CD4-positive, alpha-beta T cell (primary cell): ENCODE measurements at places on chromosomes 7 and 10.
A peak's percentile ranks its signal among the peaks of the same experiment; 100 is the strongest.

- DNase-seq, result no peak
Observed at GRCh38 chr10:7478727-7479457, 68.1 kb upstream of the SFMBT2 start.

DNA sequence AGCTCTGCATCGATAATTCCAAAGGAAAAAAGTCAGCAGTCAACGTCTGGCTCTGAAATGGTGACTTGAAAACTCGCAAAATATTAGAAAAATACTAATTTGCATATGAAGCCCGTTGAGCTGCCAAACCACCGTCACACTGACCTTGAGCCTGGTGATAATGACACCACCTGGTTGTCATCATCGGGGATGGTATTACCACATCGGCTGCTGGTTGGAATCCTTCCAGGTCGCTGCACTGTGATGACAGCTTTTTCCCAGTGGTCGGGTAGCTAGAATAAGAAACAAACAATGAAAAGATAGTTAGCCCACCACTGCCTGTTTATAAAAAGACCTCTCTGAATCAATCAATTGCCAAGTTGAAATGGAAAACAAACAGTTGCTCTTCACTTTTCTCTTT lies 41.6 kb downstream of the LAMB1 start:
- no peak for DNase-seq

GRCh38 chr10:75400771-75401568 lies 594 bp downstream of the ZNF503 start:
- peak; percentile 14 for DNase-seq

- no peak for DNase-seq
Observed at GRCh38 chr7:27714831-27715444, 25.0 kb upstream of the TAX1BP1 start.

GRCh38 chr10:49165259-49165658 lies 22.9 kb downstream of the TMEM273 start:
- DNase-seq, result no peak

GRCh38 chr10:130631142-130632096 lies 495.2 kb downstream of the GLRX3 start:
- no peak for DNase-seq

- no peak for DNase-seq
Observed at GRCh38 chr7:157670490-157671357, 333.9 kb downstream of the DNAJB6 start.
